Endothelial cell (in vitro differentiated cells): ENCODE measurements at places on chromosomes 7 and 10. TPM values are rescaled to one million over a fixed set of nuclear protein-coding genes. Genes with fewer than 3 reads are reported as not detected.

DNA sequence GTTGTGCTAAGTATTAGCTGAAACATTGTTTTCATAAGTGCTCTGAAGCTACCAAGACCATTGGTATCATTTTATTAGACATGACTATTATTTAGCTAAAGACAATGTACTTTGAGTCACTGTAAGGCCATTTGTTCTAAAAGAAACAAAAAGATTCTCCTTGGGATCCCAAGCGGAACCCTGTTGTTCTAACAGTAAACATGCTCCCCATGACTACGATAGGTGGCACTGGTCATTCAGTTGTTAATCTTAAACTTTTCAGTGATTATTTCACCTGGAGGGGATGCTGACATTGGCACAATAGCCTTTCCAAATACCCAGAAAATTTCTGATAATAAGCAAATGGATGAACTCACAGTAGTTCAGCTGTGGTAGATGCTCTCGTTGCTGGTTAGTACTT is 715.0 kb downstream of the AUTS2 start:
- no peak for DNase-seq

- DNase-seq, result no peak
Measured at GRCh38 chr10:77334501-77334900, 303.1 kb downstream of the KCNMA1 start.

The DEPP1 gene
- 22.5 TPM for total RNA-seq

The STEAP1 gene
- 1.0 TPM for total RNA-seq

- DNase-seq, result peak; percentile 77
Measured at GRCh38 chr10:106705681-106706100, 458.8 kb downstream of the SORCS1 start.
